ENCODE measurements at places on chromosomes 7 and 10.

GRCh38 chr7:73894166-73894565 is 33.2 kb downstream of the TMEM270 start:
- DNase-seq: no peak

GRCh38 chr7:70598976-70599375 is 533.0 kb upstream of the GALNT17 start:
- no peak for DNase-seq

DNA sequence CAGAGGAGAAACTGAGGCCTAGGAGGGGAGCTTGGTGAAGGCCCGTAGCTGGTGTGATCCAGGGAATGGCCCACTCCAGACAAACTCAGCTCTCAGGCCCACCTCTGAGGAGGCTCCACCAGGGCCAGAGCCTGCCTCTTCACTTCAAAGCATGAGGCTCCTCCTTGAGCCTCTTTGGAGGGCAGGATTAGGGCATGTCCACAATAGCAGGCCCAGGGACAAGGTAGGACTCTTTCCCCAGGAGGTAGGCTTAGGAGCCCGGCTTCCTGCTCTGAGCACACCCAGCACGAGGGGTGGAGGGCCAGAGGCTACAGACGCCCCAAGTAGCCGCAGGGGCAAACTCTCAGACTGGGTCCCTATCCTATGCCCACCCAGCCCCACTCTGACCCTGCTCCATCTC is 164.6 kb upstream of the ZMIZ1 start:
- DNase-seq: no peak

DNA sequence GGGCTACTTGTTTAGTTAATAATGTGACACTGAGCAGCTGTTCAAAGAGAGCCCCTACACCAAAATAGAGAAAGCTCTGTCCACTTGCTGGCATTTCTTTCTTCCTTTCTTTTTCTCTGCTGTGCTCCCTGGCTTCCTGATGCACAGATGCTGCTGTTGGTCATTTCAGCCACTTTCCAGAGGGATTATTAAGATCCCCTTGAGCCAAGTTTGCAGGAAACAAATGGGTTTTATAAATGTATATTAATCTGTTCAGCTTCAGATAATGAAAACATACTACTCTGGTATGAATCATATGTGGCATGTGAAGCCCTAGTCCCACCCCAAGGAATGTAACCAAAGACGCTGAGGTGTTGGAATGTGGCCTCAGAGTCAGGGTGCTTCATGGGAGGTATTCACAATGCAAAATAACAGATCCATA is 638.2 kb upstream of the FZD8 start:
- DNase-seq: no peak

DNA sequence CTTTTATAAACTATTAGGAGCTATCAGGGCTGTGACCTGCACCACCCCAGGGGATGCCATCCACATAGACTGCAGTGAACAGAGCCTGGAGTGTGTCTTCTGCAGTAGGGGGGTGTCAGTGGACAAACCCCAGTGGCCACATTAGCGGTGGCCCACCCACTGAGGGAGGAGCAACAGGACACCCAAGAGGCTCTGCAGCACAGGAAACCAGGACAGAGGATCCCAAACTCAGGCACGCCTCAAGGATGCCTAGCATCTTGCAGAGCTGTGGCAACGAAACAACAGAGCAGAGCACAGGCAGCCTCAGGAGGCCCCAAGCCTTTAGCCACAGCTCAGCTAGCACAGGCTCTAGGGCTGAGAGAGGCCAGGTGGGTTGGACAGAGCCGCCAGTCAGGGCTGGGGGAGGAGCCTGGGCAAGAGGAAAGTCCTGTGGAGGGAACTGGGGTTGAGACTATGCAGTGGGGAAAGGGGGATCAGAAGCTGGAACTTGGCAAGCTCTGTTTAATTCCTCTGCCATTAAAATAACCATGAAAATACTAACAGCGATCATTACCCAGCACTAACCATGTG is 53.8 kb downstream of the GRID1 start:
- no peak for DNase-seq

DNA sequence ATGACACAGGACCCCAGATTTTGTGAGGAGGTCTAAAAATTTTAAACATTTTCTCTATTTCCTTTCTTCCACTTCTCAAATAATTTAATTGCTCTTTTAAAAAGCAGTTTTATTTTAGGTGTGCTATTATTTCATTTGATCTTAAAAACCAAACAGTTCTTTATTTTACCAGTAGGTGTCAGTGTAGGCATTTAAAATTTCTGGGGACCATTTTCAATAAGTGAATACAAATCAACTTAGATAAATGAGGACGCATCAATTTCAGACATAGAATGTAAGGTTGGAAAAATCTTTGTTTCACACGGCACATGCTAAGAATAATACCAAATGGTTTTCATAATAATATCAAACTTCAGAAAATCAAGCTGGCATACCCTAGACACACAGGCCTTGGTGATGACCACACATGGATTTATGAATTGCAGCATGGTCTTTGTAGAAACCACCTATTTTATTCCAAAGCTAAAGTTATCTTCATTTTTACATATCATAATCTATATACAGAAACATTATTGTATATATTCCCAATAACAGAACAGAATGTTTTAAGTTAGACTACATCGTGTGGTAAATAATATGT is 127.6 kb upstream of the SLC26A5 start:
- no peak for DNase-seq

- DNase-seq: no peak
Measured at GRCh38 chr10:131817866-131818509, 82.8 kb upstream of the PPP2R2D start.

DNA sequence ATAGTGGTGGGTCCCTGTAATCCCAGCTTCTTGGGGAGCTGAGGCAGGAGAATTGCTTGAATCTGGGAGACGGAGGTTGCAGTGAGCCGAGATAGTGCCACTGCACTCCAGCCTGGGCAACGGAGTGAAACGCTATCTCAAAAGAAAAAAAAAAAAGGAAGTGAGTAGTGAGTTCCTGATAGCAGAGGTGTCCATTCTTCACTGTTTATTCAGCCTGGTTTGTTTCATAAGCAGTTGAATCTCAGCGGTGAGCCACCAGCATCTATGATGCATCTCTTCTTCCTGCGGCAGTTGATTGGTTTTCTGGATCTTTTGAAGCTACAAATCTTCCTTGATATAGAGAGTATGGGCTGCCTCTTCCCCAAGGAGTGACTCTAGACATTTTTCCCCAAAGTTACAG is 316.1 kb upstream of the MTPN start:
- DNase-seq: no peak

DNA sequence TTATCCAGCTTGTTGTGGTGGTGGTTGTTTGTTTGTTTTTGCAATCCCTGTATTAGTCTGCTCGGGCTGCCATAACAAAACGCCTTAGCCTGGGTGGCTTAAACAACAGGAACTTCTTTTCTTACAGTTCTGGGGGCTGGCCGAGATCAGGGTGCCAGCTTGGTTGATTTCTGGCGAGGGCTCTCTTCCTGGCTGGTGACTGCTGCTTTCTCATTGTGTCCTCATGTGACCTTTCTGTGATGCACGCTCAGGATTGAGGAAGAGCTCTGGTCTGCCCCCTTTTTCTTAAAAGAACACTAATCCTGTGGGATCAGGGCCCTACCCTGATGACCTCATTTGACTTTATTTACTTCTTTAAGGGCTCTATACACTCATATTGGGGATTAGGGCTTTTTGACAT is 107.1 kb upstream of the NRP1 start:
- DNase-seq: no peak

DNA sequence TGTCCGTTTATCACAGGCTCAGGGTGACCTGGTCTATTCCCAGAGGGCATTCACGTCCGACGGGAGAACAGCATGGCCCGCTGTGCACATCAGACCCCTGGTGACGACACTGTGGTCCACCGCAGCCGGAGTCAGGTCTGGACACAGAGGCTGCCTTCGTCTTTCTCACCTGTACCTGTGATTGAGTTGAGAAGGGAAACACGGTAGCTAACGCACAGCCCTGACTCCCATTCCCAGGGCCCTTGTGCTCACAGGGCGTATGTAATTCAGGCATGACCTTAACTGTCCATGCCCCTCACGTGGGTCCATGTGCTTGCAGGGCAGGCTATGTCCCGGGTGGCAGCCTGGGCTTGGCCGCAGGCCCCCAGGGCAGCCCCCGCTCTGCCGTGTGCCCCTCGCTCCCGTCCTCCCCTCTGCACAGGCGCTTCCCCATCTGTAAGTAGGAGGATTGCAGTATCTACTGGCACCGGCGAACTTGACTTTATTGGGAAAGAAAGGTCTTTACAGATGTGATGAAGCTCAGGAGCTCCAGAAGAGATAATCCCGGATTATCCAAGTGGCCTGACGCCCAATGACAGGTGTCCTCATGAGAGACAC is 221.3 kb upstream of the TCERG1L start:
- DNase-seq: no peak

DNA sequence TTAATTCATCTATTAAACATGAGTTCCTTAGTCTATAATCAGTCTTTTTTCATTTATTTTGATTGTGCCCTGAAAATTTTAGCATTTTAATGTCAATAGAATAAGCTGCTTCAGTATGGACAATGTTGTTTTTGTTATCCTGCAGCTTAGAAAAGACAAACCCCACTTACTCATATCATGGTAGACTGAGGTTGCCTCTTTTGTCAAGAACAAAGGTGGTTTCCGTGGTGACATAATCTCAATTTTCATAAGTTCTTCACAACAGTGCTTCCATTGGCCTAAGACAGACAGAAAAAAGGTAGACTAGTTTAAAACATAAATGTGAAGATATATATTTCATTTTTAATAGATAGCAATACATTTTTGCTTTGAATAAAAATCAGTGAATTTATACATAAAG is 69.1 kb downstream of the RTKN2 start:
- DNase-seq: no peak

- no peak for DNase-seq
Measured at GRCh38 chr10:129126982-129127381, 340.1 kb upstream of the MGMT start.

GRCh38 chr7:46163246-46163645 is 242.2 kb upstream of the IGFBP3 start:
- no peak for DNase-seq

GRCh38 chr7:152363798-152364197 is 72.0 kb downstream of the KMT2C start:
- no peak for DNase-seq

DNA sequence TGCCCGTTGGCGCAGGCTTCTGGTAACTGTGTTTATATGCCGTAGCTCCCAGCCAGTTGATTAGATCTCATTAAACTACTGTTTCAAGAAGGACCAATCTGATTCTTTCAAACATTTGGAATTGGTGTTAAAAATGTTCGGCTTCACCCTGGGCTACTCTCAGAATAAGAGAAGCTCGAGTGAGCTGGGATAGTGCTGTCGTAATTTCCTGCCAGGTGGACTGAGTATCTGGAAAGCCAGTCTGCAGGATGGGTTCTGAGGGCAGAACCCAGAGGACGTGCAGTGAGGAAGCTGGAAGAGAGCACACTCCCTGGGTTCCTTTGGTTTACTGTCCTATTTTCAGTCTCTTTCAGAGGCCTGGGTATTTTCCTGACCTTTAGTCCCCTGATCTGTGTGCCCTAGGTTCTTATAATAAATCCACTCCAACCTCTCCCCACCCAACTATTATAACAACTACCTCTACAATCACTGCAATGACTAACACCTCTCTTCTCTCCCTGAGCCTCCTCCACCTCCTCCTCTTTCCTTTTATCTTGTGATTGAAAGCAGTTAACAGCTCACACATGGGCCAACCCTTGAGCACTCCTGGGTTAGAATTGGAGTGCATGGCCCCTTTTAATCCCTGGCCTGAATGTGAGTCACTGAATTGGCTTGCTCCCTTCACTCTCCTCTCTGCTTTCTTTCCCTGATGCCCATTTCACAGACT is 63.0 kb downstream of the AOAH start:
- DNase-seq: no peak

DNA sequence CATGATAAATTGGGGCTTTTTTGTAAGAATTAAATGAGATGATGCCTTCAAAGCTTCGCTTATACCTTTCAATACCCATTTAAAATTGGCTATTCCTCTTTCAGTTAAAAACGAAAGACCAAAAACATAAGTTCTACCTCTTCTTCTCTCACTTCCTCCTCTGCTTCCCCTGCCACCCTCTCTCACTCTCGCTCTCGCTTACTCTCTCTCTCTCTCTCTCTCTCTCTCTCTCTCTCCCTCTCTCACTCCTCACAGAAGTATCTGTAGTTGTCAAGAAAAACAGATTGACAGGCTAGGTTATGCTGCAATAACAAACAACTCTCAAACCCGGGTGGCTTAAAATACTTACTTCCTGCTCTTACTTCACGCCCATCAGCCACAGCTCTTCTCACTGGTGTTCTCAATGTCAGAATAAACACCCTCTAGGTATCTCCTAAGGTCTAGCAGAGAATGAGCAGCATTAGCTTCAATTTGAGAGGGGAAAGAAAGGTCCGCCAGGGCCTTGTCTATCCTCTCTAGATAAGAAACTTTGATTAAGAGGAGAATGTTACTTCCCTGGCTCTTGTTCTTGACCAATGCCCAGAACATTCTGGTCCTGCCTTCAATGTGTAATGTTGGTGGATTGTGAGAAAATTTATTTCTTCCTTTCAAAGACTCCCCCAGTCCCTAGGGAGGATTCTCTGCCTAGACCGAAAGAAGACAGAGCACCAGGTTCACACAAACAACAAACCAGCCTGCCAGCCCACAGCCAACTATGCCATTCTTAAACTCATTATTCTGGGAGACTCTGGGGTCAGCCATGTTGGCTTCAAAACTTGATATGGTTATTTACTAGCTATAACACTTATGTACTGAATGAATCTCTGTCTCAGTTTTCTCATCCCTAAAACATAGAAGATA is 1028.7 kb downstream of the XPNPEP1 start:
- DNase-seq: no peak

- no peak for DNase-seq
Measured at GRCh38 chr10:116197946-116198675, 74.9 kb downstream of the GFRA1 start.
